Stimulated activated CD4-positive, alpha-beta T cell treated with anti-CD3 and anti-CD28 coated beads, TNF-alpha, amount 100 ng/mL, for 1 hour (primary cell): ENCODE measurements at places on chromosomes 2 and 18.

DNA sequence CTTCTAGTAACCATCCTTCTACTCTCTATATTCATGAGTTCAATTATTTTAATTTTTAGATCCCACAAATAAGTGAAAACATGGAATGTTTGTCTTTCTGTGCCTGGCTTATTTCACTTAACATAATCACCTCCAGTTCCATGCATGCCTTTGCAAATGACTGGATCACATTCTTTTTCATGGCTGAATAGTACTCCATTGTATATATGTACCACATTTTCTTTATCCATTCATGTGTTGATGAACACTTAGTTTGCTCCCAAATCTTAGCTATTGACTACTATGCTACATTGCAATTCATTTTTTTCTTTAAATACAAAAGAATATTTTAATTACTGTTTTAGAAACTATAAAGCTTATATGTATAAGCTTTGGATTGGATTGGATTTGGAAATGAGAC is 240.4 kb upstream of the LYPD1 start:
- DNase-seq: no peak

DNA sequence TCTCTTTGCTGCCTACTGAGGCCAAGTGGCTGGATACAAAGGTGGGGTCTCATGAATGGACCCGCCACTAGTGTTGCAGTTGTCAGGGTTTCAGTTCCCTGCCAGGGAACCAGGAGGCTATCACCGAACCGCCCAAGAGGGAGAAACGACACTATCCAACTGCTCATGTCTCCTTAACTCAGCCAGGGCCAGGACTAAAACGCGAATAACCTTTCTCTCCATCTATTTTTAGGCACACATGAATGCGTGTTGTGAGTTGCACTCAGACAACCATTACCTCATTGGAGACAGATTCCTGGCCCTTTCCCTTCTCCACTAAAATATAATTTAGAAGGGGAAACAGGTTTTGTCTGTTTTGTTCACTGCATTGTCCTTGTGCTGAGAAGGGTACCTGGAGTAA is 559.5 kb downstream of the SOCS6 start:
- no peak for DNase-seq

- DNase-seq: no peak
These were observed 8.1 kb downstream of the FBXO48 start for GRCh38 chr2:68458981-68459380.

DNA sequence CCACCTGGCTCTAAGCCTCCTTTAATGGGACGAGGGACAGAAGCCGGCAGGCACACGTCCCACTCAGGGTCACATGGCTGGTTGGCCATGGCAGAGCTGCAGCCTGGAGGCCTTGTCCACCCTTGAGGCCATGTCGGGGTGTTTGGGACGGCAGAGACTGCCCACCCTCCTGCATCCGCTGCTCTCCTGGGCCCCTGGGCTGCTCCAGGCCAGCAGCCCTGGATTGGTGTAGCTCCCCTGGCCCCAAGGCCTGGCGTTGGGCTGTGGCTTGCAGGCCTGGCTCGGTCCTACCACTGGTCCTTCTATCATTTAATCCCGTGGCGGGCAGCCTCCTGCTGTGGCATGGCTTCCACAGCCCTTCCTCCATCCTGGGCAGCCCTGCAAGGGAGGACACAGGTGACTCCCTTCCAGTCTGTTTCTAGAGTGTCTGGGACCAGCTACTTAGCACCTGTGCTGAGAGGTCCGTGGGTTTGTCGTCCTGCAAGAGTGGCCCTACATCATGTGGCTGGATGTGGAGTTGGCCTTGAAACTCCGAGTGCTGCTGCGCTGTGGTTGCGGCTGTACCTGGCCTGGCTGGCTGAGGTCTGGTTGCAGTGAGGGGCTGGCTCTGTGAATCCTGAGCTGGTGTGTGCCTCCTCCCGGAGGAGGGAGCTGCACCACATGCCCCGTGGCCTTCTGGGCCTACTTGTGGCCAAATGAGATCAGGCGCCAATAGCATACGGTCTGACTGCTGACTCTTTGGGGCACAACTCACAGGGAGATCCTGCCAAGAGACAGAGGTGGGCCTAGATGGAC is 67.3 kb downstream of the SH3RF3 start:
- no peak for DNase-seq

DNA sequence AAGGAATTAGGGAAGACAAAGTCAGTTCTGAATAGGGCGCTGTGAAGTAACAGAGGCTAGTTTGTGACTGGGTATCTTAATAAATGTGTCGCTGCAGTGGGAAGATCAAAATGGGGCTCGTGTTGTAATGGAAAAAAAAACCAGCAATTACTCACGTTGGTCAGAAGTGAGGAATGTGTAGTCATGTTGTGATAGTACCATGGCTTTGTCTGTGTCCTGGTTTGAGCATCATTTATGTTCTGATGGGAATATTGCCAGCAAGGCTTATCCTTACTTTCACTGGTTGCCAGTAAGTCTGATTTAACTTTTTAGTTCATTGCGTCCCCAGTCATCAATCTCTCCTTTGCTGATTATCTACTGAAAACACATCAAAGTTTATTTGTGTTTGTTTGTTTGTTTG is 467.6 kb downstream of the NYAP2 start:
- DNase-seq: no peak

- DNase-seq: no peak
These were observed 13.7 kb upstream of the SKOR2 start for GRCh38 chr18:47265197-47265596.

DNA sequence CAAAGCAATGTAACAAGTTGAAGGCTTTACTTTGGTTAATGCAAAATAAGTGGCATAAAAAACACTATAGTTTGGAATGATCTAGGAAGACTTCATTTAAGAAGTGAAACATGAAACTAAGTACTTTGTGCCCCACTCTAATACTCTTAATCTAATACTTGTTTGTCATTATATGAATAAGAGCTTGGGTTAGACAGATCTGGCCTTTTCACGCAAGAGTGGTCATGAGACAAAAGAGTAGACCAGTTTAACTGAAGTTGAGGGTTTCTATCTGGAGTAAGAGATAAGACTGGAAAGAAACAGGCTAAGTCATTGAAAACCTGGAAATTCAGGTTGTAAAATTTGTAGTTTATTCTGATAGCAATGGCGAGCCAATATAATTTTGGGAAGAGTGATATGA is 2.8 kb downstream of the SLC30A6 start:
- no peak for DNase-seq

DNA sequence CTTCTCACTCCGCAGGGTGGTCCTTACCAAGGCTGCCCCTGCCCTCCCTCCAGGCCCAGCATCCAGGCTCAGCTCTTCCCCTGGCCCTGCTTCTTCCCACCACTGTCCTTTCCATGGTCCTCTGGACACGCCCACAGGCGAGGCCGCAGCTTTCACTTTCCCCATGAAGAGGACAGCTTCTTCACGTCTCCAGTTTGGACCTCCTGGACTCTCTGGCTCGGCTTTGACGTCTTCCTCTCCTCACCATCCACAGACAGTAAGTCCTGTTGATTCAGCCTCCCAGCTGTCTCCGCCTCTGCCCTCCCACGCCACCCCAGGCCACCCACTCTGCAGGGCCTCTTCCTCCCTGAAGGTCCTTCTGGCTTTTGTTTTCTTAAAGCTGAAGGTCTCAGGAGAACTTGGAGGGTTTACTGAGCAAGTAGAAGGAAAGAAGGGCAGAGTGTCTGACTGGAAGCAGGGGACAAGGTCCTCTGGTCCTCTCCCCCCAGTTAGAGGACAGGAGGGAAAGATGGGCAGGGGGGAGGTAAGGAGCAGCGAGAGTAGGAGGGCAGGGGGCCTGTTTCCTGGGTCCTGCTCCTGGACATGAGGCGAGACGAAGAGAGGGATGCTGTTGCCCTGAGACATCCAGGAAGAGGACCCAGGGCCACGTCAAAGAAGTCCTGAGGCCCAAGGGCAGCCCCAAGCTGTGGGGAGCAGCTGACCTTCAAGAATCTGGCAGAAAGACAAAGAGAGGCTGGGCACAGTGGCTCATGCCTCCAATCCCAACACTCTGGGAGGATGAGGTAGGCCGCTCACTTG is 24.7 kb upstream of the NMUR1 start:
- DNase-seq: no peak

DNA sequence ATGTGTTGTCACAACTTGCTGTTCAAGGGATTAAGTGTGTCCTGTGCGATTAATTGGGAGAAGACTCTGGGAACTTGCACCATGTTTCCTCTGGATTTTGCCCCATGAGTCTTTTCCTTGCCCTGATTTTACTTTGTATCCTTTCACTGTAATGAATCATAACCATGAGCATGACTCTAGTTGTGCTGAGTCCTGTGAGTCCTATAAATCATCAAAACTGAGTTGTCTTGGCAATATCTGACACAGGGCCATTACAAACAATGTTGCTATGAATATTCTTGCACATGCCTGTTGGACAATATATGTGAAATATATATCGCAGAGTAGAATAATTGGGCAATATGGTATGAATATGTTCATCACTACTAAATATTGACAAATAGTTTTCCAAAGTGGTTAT is 56.5 kb upstream of the COL5A2 start:
- no peak for DNase-seq

DNA sequence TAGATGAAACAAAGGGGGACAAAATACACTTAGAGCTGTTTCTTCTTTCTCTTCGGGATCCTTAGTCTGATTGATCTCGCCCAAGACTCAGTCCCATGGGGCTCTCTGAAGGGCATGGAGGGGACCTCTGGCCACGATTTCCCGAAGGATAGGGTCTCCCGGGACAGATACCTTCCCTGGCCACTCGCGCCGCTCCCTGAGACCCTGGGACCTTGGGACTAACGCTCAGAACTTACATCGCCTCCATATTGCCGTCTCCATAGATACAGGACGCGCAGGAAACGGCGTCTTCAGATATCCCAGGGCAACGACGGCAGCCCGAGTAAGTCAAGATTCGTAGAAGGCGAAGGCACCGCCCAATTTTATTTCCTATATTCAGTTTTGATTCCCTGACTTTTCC is at the start of gene CFAP65:
TSS of gene CFAP65 (minus strand) at position 265 of the 400 bp plus-strand sequence. CDS start 2,468 bp downstream, outside the sequence.
- no peak for DNase-seq

GRCh38 chr2:176471949-176472348 is 202.7 kb downstream of the MTX2 start:
- no peak for DNase-seq

- no peak for DNase-seq
These were observed 88.9 kb downstream of the TMEM185B start for GRCh38 chr2:120134263-120134662.

GRCh38 chr2:170932948-170933347 is 3.9 kb downstream of the GORASP2 start:
- DNase-seq: no peak

- no peak for DNase-seq
These were observed 18.1 kb downstream of the TET3 start for GRCh38 chr2:74002505-74003421.

DNA sequence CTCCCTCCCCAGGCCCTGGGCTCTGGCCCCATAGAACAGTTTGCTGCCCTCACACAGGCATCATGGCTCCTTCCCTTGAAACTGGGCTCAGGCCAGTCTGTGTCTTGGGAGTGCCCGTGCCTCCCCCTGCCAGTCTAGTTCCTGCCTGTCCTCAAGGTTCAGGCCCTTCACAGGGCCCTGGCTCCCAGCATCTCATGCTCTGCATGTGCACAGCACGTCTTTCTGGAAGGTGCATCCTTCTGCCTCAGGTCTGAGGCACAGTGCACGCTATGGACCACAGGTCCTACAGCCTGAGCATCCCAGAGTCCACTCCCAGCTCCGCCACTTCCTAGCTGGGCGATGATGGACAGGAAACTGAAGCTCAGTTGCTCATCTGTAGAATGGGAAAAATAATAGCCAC is 35.6 kb upstream of the FOSL2 start:
- no peak for DNase-seq

DNA sequence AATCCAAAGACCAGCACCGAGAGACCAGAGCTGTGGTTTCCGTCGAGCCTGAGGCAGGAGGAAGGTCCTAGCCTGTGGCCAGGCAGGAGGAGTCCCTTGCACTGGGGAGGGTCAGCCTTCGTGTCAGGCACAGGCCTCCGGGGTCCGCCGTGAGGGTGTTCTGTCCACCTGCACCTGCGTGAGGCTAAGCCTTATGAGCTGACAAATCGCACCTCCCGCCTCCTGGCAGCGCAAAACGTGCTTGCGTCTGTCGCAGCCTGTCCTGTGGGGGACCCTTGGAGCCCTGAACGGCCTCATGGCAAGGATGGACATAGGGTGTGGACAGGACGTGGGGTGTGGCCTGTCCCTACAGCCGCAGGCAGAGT is 73.3 kb downstream of the KCNG2 start:
- no peak for DNase-seq

DNA sequence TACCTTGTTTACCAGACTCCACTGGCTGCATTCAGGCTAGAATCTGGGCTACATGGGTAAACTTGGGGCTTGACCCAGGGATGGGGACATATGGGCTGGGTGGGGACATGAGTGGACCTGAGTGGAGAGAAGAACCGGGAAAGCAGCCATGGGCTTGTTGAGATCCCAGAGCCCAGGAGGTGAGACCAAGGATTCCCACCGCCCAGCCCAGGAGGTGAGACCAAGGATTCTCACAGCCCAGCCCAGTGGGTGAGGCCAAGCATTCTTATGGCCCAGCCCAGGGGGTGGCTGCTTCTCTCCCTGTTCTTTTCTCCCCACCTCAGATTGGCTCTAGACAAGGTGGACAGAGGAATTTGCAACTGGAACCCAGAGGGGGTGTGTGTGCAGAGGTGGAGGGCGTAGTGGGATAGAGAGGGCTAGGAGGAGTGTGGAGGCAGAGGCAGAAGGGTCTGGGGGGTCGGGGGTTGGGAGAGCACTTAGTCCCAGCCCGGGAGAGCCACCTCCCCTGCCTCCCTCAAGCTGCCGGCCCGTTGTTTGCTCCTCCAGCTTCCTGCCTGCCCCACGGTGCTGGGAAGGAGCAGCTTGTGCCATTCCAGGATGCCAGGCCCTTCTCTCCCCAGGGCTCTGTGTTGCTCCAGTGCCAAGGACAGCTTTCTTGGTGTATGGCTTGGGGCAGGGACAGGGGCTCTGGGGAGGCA is 25.6 kb downstream of the GLI2 start:
- DNase-seq: no peak

DNA sequence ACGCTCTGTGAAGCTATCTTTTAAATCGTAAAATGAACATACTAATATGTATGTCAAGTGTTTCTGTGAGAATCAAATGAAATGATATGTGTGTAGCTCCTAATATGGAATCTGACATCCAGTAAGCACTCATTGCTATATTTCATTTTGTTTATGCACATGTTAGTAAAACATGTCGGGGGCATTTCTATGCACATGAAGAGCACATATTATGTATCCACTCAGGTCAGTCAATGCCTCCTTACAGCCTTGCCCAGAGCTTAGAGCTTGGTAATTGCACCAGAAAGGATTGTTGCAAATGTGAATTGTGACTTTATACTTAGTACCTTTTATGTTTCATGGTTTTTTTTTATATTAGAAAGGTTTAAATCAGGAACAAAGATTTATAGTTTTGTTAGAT is 463.7 kb upstream of the HNMT start:
- no peak for DNase-seq

GRCh38 chr2:165361514-165361913 is 108.0 kb upstream of the CSRNP3 start:
- no peak for DNase-seq
